ENCODE measurements at places on chromosomes 12 and 14.
A peak's percentile ranks its signal among the peaks of the same experiment; 100 is the strongest.

DNA sequence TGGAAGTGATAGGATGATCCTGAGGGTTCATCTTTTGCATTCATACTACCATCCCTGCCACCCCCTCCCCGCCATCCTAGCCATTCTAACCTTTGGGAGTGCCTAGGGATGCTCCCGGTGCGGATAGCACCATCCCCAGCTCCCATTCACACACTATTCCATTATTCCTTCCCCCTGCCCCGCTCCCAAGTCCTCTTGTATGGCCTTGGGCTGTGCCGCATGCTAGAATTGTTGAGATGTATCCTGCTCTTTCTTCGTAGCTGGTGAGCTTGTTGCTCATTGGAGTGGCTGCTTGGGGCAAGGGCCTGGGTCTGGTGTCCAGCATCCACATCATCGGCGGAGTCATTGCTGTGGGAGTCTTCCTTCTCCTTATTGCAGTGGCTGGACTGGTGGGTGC, 644 bp downstream of the TSPAN31 start:
- no peak for DNase-seq

DNA sequence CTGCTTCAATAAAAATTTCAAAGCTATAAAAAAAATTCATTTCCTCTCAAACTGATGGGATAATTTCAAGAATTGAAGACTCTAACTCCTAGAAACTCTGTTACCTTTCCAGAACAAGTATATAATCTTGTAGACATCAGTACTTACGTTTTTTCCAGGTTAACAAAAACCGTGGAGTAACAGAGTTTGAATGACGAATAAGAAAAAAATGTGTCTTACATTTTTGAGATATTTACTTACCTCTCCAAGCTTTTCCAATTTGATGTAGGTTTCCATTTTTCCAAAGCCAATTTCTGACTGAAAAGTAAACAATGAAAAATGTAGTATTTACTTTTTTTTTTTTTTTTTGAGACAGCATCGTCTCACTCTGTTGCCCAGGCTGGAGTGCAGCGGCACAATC, 100.2 kb downstream of the CDK17 start:
- DNase-seq: no peak

DNA sequence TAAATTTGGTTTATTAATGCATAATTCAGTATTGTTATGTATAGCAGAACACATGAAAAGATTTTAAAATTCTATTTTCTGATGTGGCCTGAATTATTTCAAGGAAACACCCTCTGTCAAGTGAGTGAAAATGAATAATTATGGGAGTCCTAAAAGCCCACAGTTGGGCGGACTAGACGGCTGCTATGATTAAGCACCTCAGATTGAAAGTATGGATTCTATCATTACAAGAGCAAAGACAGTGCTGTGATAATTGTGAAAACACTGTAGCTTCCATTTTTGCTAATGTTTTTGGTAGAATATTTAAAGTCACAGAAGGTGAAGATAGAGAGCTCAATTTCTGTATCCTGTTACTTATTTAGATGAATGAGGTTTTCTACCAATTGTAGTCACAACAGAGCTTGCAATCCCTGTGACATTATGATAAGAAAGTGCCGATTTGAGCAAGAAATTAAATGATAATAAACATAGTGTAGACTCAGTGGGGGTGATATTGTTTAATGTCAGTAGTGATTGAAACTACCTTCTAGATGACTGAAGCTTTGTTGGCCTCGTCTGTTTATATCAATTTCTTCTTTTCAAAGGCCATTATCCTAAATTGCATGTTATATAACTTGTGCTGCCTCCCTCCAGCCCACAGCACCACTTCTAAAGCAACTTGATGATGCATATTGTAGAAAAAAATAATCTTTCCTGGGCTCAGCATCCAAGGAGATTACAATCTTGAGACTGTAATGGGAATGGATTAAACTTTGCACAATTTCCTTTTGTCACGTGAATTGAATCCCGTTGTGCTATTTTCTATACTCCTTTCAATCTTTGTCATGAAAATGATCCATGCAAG, 359.8 kb downstream of the BTG1 start:
- DNase-seq: no peak

DNA sequence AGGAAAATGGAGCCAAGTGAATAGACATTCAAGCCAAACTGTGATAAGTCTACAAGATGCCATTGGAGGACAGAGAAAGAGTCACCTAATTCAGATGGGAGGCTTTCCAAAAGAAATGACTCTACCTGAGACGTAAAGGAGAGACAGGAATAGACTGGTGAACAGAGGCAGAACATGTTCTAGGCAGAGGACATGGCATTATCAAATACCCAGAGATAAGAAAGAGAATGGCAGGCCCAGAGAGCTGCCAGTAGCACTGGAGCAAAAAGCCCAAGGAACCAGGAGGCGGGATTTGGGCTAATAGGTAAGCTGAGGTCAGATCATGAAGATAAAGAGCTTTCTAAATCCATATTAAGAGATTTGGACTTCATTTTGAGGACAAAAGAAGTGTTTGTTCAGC, 207.1 kb downstream of the AKAP6 start:
- no peak for DNase-seq

DNA sequence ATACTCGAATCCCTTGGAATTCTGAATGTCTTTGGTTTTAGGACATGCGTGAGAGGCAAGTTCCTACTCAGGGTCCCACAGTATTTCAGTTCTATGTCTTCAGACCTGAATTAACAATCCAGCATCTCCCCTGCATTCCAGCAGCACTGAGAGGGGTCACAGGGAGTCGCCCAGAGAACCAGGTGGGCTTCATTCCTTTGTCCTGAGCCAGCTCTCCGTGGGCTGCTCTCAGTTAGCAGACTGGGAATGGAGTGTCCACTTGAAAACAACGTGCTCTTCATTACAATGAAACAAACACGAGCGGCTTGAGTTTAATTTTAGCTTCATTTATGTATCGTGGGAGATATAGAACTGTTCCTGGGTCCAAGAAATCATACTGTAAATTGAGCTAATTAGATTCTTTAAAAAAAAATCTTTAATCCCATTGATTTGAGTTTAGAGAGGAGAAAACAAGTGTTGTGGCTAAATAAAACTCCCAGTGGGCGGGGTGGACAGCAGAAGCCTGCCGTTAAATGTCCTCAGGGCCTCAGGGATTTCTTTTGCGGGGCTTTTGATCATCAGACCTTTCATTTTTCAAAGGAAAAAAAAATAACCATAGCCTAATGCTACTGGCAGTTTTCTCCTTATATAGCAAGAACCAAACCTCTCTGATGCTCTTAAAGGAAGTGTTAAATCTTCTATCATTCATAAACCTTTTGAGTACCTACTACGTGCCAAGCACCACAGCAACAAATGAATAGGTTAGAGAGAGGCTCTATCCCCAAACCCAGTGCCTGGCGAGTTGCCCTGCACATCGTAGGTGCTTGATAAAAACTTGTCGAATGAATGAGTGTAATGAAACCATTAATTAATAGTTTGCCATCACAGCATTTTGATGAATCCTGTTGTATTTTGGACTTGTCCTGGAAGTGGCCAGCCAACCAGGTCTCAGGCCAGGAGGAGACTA, 140.4 kb downstream of the CHST11 start:
- DNase-seq: no peak

DNA sequence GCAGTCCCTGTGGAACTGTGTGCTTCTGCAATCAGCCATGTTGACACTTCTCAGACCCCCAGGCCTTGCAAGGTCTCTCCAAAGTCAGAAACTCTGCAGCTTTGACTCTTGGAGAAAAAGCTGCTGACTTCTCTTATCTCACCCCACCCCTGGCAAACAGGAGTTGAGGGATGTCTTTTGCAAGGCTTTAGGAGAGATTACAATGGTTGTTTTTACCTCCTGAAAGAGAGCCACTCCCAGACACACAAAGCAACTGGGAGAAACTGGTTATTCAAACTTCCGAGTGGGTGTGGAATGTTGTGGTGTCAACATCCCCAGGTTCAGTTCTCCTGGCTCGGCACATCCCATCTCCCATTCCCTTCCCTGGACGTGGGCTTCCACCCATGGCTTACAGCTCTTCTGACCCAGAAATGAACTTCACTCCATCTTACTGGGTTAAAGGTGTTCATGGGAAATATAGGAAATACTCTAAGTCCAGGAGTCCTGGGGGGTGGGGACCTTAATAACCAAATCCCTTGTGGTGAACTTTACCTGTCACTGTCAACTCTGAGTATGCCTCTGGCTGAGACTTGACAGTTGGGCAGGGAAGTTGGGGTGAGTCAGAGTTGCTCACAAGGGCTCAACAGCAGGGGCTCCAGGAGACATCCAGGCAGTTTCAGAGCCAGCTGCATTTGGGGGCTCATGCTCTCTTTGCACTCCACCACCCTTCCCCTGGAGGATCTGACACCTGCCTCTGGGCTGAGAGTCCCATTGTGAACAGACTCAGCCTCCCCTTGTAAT, 41.9 kb downstream of the CCDC177 start:
- no peak for DNase-seq

DNA sequence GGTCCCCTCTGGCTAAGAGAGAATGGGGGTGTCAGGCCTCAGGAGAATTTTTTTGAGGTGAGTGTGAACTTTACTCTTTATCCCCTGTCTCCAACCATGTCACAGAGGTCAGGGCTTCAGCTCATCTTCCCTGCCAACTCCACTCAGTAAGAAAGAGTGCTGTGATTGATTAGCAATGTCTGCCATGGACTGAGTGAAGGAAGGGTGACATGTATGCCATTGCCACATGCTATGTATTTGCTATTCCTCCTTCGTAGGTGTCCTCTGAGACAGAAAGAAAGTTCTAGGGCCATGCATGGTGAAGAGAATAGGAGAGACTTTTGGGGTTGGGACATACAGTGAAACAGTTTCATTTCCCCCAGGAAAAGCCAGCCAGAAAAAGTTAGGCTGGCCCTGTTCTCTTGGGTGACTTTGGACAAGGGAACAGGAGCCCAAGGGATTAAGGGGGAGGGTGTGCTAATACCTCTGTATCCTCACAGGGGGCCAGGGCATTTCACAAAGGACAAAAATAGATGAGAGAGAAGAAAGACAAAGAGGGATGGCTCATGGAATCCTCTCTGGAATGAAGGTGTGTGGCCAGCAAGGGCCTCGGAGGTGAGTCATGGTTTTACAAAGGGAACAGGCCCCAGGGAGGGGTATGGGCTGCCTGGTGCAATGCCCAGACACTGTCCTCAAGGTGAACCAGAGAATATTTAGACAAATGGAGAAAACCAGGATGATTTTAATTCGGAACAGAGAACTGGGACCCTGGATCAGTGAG, 13.9 kb upstream of the MYL2 start:
- peak; percentile 13 for DNase-seq

GRCh38 chr12:77442633-77443032, 377.3 kb upstream of the E2F7 start:
- peak; percentile 60 for DNase-seq

DNA sequence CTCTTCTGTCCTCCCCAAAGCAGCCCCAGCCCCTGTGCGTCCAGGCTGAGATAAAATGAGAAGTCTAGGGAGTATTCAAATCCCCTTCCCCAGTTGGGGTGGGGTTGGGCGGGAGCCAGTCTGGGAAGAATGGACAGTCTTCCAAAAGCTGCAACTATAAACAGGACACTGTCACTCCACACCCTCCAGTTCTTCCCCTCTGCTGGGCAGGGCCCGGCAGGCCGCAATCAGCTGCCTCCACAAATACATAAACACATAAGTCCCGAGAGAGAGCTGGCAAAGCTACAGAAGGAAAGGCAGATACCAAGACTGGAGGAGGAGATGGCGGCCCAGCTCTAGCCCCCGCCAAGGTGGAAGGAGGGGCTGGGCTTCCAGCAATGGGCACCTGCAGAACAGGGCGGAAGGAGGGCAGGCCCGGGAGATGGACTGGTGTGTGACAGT, 12.7 kb downstream of the LTBP2 start:
- peak; percentile 69 for DNase-seq

GRCh38 chr12:30286345-30286926, 409.2 kb downstream of the IPO8 start:
- peak; percentile 9 for DNase-seq

GRCh38 chr12:81874586-81874985, 115.4 kb upstream of the PPFIA2 start:
- DNase-seq: no peak

DNA sequence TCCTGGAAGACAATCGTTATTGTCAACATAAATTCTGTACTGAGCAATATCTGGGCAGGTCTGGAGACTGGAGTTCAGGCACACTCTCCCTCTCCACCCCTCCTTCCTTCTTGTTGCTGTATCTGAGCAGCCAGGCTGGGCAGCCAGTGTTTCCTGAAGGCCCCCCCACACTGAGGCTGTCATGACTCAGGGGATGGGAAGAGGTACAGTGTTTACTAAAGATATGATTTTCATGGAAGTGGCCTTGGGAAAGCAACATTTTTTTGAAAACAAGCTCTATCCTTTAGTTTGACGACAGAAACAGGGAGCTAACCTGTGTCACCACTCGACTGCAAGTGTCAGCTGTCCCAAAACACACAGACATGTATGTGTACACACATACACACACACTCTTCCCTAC, 1485.4 kb upstream of the TMEM132C start:
- DNase-seq: no peak

DNA sequence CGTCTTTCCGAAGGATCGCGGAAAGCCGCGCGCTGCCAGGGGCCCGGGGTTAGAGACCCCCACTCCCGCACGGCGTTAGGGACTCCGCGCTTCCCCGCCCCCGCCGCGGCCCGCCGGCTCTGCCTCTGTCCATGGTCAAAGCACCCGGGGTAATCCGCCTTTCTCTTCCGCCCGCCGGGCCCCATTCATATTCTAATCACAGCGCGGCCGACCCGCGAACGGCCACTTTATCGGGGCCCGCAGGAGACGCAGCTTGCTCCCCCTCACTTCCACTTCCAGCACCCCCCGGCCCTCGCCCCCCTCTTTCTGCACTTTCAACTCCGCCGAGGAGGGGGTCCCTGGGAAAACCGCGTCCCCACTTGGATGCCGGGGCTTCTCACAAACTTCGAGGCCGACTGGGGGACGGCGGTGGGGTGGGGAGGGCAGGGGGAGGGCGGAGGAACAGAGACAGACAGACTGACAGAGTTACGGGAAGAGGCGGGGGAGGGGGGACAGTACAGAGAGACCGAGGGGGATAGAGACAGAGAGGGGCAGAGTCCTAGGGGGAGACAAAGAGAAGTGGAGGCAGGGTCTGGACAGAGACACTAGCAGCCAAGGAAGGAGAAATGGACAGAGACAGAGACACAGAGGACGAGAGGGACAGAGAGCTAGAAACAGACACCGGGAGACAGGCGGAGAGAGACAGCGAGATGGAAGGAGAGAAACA, 1.1 kb upstream of the RFX4 start:
- DNase-seq: no peak

DNA sequence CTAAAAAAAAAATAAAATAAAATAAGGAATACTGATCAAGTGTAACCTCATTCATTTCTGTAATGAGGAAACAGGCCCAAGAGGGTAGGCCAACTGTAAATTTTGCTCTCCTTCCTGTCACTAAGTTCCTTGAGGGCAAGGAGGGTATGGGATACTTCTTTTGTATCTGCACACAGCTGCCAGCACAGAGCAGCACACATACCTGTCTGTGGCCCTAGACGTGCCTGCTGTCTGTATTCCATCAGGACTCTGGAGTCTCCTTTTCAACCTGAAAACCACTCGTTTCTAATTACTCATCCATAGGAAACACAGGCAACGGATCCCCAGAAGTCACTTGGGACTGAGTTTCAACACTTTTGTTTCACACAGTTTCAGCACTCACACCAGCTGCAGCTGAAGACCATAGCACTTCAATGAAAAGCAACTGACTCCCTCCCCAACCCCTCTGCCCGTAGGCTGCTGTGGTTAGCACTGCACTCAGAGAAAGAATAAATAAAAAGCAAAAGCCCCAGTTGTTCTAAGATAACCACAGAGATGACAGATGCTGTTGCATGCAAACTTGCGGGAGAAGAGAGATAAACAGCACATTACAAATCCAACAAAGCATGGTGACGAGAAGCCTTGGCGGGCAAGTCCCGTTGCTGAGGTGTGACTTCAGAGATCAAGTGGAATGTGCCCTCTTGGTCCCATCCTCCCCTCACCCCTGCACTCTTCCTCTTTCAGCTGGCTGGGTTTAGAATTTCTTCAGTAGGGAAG, 24.9 kb downstream of the CRACR2A start:
- peak; percentile 71 for DNase-seq

- DNase-seq: no peak
Observed at GRCh38 chr14:53462931-53463778, 310.0 kb upstream of the DDHD1 start.
